ENCODE measurements at places on chromosomes 4 and X. TPM values are rescaled to one million over a fixed set of nuclear protein-coding genes. Genes with fewer than 3 reads are reported as not detected.

The ITM2A gene
- 43.4 TPM for total RNA-seq

GRCh38 chrX:155577682-155578081 is 35.1 kb downstream of the TMLHE start:
- H3K27ac ChIP-seq: no peak overlapping the region
- no peak overlapping the region for H3K4me3 ChIP-seq
- no peaks in the 10 kb centered on the region for H3K36me3 ChIP-seq
- no peaks in the 10 kb centered on the region for H3K27me3 ChIP-seq

The GPR119 gene
- total RNA-seq: not detected

GRCh38 chr4:106565727-106566126 is 197.1 kb upstream of the GIMD1 start:
- DNase-seq: no peak
- peaks cover 7% of the 10 kb centered on the region for H3K4me1 ChIP-seq
- peaks cover 11% of the 10 kb centered on the region for H3K36me3 ChIP-seq
- no peak overlapping the region for H3K4me3 ChIP-seq

DNA sequence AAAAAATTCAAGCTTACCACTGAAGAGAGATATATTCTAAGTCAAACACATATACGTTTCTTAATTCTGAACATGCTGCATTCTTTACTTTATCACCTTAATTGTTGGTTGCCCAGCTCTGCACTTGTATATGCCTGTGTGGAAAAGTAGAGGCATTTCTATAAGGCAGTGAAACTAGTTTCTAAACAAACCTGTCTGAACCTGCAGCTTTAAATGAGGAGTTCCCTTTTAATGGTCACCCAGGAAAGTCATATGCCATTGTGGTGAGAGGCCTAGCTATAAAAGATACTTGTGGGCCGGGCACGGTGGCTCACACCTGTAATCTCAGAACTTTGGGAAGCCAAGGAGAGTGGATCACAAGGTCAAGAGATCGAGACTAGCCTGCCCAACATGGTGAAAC is 147.4 kb upstream of the RXFP1 start:
- H3K4me1 ChIP-seq: no peaks in the 10 kb centered on the region
- no peak overlapping the region for H3K4me3 ChIP-seq
- DNase-seq: no peak
- no peaks in the 10 kb centered on the region for H3K36me3 ChIP-seq
- no peak overlapping the region for H3K27ac ChIP-seq
- H3K27me3 ChIP-seq: no peaks in the 10 kb centered on the region

GRCh38 chr4:113801882-113802281 is 40.3 kb upstream of the CAMK2D start:
- H3K4me1 ChIP-seq: no peaks in the 10 kb centered on the region
- no peak for DNase-seq
- no peaks in the 10 kb centered on the region for H3K27me3 ChIP-seq
- peaks cover 10% of the 10 kb centered on the region for H3K36me3 ChIP-seq
- H3K27ac ChIP-seq: no peak overlapping the region

The FGB gene
- total RNA-seq: 2.3 TPM

All from WTC11 (cell line).